Naive B cell (primary cell): ENCODE measurements at places on chromosomes 4 and X. TPM values are rescaled to one million over a fixed set of nuclear protein-coding genes. Genes with fewer than 3 reads are reported as not detected.

DNA sequence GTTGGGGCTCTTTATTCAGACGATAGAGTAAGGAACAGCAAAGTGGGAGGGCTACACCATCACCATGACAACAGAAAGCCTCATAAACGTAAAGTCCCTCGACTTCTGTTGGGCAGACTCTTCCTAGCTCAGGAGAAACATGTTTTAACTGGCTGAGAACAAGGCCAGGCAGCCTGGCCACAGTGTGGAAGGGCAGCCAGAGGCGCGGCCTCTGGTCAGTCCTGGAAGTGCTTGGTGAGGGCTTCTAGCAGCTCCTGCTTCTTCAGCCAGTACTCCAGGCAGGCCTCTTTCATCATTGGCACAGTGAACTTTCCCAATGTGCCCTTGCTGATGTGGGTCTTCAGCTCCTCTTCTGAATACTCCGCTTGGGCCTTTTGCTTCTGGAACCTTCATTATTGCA is 690.9 kb downstream of the PCDH19 start:
- no peaks in the 10 kb centered on the region for H3K27me3 ChIP-seq
- no peaks in the 10 kb centered on the region for H3K4me1 ChIP-seq
- H3K27ac ChIP-seq = no peak overlapping the region
- DNase-seq = no peak
- no peak overlapping the region for H3K4me3 ChIP-seq

DNA sequence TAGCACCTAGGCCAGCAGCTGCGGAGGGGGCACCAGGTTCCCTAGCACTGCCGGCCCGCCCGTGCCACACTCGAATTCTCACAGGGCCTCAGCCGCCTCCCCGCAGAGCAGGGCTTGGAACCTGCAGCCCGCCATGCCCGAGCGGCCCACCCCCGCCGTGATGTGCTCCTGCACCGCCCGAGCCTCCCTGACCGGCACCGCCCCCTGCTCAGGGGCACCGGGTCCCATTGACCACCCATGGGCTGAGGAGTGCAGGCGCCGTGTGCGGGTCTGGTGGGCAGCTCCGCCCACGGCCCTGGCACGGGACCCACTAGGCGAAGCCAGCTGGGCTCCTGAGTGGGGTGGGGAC is 35.4 kb upstream of the ENPP6 start:
- H3K27ac ChIP-seq = no peak overlapping the region
- no peaks in the 10 kb centered on the region for H3K4me1 ChIP-seq
- H3K4me3 ChIP-seq = no peak overlapping the region
- H3K36me3 ChIP-seq = no peaks in the 10 kb centered on the region

The FAM241A gene
- 1.7 TPM for polyA plus RNA-seq

The NIPAL1 gene
- not detected for polyA plus RNA-seq

The GAGE12F gene
- polyA plus RNA-seq = not detected
